ENCODE measurements at places on chromosomes 6 and 20.

DNA sequence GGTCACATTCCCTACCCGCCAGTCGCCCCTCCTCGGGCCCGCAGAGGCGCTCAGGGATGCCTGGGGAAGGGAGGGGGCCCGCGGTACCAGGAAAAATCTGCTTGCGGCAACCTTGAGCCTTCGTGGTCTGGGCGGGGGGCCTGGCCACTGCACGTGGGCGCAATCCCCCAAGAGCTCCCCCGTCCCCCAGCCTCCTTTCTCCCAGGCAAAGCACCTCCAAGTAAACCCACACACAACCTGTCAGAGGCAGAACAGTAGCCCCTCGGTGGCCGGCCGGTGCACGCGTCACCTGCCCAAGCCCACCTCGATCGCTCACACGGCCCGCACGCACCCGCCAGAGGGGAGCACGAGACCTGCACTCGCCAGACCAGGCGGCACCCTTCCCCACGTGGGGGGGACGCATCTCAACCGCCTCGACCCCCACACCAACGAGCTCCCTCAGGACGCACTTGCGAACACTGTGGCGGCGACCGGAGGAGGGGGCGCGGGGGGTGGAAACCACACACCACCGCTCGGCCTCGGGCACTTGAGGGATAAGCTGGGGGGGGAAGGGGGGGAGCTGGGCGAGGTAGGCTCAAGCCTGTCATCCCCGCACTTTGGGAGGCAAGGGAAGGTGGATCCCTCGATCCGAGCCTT, 1955.7 kb upstream of the DEFB115 start:
- no peak for DNase-seq

- DNase-seq: no peak
Measured at GRCh38 chr20:8194721-8195120, 62.7 kb downstream of the PLCB1 start.

- DNase-seq: no peak
Measured at GRCh38 chr6:47759364-47759763, 22.5 kb upstream of the OPN5 start.

DNA sequence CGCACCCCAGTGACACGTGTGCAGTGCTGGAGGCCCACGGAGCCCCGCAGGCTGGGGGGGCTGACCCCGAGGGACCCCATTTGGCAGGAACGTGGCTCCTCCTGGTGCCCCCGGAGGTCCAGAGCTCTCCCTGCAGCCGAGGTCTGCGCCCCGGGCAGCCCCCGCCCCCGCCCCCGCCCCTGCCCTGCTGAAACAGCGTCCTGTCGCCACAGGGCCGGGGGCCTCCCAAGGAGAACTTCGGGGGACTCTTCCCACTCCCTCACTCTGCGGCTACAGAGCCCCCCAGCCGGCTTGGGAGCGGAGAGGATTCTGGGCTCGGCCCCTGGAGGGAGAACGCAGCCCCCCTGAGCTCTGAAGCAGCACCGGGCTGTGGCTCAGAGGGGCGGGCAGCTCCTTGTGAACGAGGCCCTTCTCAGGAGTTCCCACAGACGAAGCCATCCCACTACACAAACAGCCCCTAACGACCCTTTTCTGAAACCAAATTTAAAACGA, 115.2 kb downstream of the DLL1 start:
- DNase-seq: no peak

Data from activated T-cell treated with anti-CD3 and anti-CD28 coated beads for 1 hour (primary cell).